ENCODE measurements at places on chromosomes 2 and 18.

GRCh38 chr2:98026292-98026691, 30.5 kb upstream of the TMEM131 start:
- no peak for DNase-seq

- DNase-seq, result no peak
These were observed 331.2 kb upstream of the MYT1L start for GRCh38 chr2:2662037-2662846.

DNA sequence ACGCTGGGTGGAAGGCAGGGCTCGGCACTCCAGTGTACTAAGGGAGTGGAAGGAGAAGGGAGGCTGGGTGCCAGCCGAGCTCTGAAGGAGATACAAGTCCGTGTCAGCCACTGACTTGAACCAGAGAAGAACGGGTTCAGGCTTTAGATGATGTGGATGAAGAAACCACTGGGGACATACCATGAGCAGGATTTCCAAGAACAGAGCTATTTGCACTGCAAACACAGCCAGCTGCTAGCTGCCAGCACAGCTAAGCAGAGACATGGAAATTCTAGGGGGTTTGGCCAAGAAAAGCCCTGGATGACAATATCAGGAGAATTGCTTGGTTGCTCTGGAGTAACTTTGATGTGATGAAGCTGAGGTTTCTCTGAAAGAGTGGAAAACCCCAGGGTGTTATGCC, 5.2 kb downstream of the CD207 start:
- no peak for DNase-seq

DNA sequence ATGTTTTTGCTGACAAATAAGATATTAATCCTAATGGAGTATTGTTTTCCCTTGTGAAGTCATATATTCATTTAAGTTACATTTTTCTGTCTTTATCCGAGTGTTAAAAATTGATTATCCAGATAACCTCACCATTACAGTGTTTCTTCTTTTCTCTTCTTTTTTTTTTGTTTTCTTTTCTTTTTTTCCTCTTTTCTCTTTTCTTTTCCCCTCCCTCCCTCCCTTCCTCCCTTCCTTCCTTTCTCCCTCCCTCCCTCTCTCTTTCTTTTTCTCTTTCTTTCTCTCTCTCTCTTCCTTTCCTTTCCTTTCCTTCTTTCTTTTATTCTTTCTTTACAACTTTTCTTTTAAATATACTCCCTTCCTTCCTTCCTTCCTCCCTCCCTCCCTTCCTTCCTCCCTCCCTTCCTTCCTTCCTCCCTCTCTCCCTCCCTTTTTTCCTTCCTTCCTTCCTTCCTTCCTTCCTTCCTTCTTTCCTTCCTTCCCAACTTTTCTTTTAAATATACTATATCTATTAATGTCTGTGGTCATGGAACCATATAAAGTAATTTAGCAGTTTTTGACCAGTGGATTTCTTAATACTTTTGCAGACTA, 40.9 kb downstream of the UBE2E3 start:
- no peak for DNase-seq

- no peak for DNase-seq
These were observed 33.1 kb upstream of the ZFP36L2 start for GRCh38 chr2:43259512-43259911.

- DNase-seq, result no peak
These were observed 91.7 kb downstream of the DTNA start for GRCh38 chr18:34801774-34802173.

GRCh38 chr18:27235218-27235870, 50.2 kb upstream of the CHST9 start:
- no peak for DNase-seq
